Right lung (tissue), 10 donors: ENCODE measurements at places on chromosomes 16 and 17. TPM values are rescaled to one million over a fixed set of nuclear protein-coding genes. Genes with fewer than 3 reads are reported as not detected.

- DNase-seq, result no peak
Measured at GRCh38 chr17:66985338-66986237, 21.1 kb downstream of the CACNG4 start.

- no peak for DNase-seq
Measured at GRCh38 chr17:40108970-40109824, 8.8 kb upstream of the NR1D1 start.

DNA sequence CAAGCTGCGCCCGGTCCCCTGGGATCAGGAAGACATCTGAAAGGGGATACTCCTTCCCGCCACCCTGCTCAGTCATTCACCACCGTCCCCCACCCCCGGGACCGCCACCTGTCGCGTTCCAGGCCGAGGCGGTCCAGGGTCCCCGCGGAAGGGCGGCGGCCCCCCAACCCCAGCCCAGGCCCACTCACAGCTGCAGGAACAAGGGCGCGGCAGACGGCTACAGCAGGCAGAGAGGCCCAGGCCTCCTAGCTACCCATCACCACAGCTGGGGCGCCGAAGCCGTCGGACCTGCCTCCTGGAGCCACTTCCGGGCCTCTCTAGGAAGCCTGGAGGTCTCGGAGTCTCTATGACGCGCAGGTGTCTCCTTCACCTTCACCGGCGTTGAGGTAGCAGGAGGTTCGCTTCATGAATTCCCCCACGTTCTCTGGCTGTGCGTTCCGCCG, at the start of gene SDR42E1:
Gene SDR42E1, minus strand, starts transcription at position 272 of the 443 bp plus-strand sequence. CDS start 10,612 bp downstream, outside the sequence.
- DNase-seq, result peak; percentile 51

SPN gene
- polyA plus RNA-seq, result 2.0 TPM

TEKT5 gene
- polyA plus RNA-seq, result 0.30 TPM
